ENCODE measurements at places on chromosomes 13 and 19.

- DNase-seq = no peak
Observed at GRCh38 chr19:35138305-35138892, at the start of gene FXYD1. Gene FXYD1, plus strand, starts transcription at chr19:35138824. Its CDS starts 1,256 bp downstream, at chr19:35140080.

- no peak for DNase-seq
Observed at GRCh38 chr13:107807306-107808073, 407.8 kb downstream of the LIG4 start.

DNA sequence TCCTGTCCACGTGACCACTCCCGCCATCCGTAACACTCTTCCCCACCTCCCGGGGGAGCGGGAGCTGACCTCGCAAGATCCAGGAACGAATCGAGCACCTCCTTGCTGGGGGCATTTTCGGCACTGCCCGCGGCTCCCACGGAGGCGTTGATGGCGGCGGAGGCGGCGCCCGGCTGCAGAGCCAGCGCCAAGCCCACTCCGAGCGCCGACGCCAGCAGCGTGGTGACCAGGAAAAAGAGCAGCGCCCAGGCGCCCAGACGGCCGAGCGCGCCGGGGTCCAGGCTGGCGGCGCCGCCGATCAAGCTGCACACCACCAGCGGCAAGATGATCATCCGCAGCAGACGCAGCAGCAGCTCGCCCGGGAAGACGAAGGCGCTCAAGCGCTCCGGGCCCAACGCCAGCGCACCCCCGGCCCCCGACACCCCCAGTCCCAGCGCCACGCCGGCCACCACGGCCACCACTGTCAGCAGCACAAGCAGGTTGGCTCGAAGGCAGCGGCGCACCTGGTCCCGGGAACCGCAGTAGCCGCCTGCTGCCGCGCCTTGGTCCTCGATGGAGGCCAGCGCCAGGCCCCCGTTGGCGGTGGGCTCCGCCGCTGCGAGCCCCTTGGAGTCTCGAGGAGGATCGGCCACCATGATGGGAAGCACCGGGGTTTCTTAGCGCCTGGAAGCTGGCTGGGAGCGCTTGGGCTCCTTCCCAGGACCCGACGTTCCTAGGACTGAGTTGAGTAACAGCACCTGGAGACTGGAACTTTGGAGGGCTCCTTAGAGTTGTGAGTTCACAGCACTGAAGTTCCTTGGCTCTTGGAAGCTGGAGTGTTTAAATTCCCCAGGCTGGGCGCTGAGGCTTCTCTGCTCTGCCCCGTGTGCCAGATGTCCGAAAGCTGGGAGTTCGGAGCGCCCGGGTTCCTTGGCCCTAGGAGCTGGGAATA lies 798 bp downstream of the SLC1A5 start:
- DNase-seq = no peak

- DNase-seq = no peak
Observed at GRCh38 chr19:2070986-2071673, 20.1 kb upstream of the MKNK2 start.

DNA sequence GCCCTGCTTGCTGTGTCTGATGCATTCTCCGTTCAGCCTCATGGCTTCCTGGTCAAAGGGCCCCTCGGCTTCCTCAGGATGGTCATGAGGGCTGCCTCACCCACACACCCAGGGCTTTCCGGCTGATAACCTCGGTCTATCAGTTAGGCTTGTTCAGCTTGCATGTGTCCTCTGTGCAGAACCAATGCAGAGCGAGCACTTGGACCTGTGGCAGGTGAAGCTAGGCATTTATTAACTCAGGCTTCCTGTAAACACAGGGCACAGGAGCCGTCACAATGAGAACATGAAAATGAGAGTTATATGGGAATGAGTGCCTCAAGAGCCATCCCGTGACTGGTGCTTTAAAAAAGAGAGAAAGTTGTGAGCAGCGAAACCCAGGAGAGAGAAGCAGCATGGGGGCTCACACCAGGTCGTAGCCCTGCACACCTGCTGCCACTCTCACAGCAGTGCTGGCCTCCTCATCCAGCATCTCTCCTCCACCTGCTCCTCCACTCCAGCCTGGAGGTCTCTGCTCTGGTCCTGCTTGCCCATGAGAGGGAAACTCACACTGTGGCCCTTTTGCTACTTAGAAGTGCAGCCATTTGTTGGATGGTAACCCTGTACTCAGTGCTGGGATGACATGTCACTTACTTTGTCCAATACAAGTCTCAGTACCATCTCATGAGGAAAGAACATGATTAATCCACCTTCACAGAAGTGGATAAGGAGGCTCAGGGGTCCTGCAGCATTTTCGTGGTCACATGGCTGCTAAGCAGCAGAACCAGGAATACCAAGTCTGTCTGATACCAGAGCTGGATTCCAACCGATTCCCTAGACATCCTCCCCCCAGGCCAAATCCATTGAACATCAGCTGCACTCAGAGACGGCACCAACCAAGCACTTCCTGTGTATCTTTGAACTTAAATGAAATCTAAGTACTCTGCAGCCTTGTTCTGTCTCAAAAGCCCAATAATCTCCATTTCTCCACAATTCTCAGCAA lies 50.5 kb upstream of the IRS2 start:
- DNase-seq = no peak

DNA sequence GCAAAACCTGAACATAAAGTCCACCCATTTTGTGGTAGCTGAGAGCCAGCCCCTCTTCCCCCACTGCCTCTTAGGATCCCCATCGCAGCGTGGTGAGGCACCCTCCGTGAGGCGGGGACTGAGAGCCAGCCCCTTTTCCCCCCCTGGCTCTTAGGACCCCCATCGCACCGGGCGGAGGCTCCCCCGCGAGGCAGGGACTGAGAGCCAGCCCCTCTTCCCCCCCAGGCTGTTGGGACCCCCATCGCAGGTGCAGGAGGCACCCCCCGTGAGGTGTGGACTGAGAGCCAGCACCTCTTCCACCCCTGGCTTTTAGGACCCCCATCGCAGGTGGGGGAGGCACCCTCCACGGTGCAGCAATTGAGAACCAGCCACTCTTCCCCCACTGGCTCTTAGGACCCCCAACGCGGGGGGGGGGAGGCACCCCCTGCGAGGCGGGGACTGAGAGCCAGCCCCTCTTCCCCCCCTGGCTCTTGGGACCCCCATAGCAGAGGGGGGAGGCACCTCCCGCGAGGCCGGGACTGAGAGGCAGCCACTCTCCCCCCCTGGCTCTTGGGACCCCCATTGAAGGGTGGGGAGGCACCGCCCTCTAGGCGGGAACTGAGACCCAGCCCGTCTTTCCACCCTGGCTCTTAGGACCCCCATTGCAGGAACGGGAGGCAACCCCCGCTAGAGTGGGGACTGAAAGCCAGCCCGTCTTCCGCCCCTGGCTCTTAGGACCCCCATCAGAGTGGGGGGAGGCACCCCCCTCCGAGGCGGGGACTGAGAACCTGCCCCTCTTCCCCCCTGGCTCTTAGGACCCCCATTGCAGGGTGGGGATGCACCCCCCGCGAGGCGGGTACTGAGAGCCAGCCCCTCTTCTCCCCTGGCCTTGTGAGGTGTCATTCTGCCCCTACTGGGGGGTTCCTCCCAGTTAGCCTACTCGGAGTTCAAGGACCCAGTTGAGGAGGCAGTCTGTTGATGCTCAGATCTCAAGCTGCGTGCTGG lies 366.4 kb upstream of the SPRY2 start:
- DNase-seq = no peak

DNA sequence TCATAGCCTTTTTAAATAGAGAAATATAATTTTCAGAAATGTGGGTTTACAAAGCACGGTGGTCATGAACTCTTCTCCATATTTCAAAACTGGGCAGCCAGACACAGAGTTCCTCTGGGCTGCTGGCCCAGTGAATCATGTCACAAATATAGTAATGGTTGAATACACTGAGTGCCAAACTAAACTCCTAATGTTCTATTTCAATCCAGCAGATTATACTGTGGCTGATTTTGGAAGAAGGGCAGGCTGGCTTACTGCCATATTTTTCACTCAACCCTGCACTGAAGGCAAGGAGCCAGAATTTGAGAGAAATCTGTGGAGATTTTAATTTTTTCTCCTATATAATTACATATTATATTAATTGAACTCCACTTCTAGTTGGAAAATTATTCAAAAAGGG lies 17.0 kb upstream of the PRR20A start:
- no peak for DNase-seq

DNA sequence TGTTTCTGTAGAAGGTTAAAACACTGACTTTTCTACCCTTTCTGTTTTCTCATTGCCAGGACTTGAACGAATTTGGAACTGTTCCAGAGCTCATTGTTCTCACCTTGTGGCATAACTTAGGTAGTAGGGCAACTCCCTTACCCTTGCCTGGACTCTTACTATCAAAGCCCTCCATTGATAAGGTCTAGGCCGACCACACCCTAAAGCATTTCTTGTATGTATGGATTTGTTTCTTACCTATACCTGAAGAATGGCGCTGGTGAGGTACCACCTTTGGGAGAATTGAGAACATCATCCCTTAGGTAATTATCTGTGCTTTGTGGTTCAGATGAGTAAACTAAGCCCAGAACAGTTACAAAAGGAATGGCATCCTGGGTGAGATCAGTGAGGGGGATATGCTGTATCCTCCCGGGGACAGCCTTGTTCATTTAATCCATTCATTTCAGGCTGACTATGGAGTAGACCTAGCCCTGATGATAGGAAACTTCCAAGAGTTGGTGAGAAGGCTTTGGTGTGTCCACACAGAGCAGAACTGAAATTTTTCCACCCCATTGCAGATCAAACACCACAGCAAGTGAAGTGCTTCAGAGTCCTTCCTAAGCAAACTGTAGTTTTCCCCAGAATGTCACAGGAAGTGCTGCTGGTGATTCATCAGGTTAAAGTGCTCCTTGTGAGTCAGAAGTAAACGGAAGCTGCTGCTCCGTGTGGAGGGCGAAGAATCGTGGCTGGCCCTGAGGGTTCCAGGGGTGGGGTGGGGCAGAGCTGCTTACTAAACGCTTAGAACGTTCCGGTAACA lies 113.0 kb downstream of the TEX26 start:
- DNase-seq = no peak

DNA sequence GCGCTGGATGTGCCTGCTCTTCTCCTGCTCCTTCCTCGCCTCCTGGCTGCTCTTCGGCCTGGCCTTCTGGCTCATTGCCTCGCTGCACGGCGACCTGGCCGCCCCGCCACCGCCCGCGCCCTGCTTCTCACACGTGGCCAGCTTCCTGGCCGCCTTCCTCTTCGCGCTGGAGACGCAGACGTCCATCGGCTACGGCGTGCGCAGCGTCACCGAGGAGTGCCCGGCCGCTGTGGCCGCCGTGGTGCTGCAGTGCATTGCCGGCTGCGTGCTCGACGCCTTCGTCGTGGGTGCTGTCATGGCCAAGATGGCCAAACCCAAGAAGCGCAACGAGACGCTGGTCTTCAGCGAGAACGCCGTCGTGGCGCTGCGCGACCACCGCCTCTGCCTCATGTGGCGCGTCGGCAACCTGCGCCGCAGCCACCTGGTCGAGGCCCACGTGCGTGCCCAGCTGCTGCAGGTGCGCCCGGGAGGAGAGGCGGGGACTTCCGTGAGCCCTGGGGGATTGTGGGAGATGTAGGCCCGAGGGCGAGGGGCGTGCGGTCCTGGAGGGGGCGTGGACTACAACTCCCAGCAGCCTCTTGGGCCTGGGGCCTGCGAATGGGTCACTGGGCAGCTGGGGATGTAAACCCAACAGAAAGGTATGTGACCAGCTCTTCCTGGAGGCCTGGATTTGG lies 6.7 kb downstream of the KCNJ14 start:
- DNase-seq = no peak

DNA sequence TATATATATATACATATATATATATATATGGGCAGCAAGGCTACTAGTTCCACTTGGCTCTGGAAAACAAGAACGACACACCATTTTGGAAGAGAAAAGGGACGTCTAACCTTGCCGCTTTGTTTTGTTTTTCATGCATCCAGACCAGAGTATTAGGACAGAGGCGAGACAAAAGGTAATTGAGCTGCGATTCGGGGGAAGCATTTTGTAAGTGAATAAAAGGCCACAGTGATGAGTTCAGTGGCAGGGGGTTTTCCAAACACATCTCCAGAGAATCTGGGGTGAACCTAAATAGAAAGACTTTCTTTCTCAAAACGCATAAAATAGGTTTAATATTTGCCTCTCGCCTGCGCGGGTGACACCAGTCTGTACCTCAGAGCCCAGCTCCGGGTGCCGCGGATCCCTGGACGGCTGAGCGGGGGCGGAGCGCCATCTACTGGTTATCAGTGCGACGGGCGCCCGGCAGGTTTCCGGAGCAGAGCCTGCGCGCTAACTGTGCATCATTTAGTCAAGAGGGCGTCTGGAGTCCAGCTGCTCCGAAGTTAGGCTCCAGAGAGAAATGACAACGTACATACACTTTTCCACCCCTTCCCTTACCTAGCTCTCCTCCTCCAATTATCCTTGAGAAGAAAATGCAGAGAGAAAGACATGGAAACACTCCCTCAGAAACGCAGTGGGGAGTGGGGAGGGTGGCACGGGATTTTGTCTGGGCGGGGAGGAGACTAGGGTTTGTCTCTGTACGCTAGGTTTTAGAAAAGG lies 262.3 kb downstream of the TBC1D4 start:
- peak; percentile 98 for DNase-seq

- no peak for DNase-seq
Observed at GRCh38 chr13:96672016-96672415, 322.3 kb downstream of the OXGR1 start.

- DNase-seq = no peak
Observed at GRCh38 chr13:44619651-44620050, 43.5 kb upstream of the TSC22D1 start.

DNA sequence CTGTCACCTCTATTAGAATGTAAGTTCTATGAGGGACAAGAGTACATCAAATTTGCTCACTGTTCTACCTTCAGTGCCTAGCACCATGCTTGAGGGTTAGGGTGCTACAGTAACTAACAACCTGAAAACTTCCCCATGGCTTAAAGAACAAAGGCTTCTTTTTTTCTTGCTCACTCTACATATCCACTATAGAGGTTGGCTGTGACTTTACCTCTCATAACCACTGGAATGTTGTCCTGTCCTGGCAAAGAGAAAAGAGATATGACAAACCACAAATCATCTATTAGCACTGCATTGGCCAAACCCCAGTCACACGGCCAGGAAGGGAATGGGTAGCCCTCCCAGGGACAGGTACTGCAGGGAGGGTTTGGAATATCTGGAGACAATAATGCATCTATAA lies 23.2 kb upstream of the ACOD1 start:
- no peak for DNase-seq

DNA sequence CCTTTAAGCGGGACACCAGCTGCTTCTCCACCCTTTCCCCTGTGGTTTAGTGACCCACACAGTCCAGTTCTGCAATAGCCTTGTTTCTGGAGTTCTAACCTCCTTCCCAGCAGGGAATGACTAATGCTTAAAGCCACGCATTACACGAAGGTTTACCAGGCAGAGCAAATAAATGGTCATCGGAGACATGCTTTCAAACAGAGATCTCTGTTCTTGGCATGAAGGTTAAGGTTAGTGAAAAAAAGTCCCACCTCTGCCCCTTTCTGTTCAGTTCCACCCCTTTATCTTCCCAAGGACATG lies 25.3 kb upstream of the MEDAG start:
- no peak for DNase-seq

GRCh38 chr19:58196901-58197616 lies 14.2 kb downstream of the ZNF274 start:
- no peak for DNase-seq

GRCh38 chr19:4984438-4984990 lies 15.6 kb downstream of the KDM4B start:
- DNase-seq = no peak

- DNase-seq = no peak
Observed at GRCh38 chr13:98658131-98658530, 81.2 kb upstream of the STK24 start.

Measured in posterior cingulate gyrus (tissue), 11 donors.